NCI-H1436 treated with DMSO at 0.1 percent for 48 hours (cell line): ENCODE measurements at places on chromosomes 2 and 18.

DNA sequence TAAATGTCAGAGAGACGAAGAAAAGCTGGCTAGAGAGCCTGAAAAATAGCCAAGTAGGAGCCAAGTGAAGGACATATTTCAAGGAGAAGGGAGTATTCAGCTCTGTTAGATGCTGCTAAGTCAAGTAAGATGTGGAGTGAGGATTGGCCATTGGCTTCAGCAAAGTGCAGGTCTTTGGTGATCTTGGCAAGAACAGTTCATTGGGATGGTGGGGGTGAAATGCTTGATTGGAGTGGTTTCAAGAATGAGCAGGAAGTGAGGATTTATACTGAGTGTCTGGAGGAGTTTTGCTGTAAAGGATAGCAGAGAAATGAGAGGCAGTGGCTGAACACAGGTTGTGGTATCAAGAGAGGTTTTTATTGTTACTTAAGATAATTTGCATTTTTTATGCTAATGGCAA is 139.7 kb downstream of the PRPF40A start:
- DNase-seq, result no peak

DNA sequence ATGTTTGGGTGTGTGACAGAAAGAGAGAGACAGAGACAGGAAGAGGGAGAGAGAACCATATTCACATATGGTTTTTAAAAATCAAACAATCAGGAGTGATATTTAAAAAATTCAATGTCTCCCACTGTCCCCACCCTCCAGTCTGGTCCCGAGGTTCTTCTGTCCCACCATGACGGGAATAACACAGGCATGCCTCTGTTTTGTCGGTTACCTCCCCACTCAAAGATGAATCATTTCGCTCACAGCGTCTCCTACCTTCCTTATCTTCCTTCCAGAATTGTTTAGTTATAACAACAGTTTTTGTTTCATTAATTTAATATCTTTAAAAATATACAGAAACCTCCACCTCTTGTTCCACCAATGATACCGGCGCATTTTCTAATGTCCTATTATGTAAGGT is 113.0 kb downstream of the KCNF1 start:
- DNase-seq, result no peak

DNA sequence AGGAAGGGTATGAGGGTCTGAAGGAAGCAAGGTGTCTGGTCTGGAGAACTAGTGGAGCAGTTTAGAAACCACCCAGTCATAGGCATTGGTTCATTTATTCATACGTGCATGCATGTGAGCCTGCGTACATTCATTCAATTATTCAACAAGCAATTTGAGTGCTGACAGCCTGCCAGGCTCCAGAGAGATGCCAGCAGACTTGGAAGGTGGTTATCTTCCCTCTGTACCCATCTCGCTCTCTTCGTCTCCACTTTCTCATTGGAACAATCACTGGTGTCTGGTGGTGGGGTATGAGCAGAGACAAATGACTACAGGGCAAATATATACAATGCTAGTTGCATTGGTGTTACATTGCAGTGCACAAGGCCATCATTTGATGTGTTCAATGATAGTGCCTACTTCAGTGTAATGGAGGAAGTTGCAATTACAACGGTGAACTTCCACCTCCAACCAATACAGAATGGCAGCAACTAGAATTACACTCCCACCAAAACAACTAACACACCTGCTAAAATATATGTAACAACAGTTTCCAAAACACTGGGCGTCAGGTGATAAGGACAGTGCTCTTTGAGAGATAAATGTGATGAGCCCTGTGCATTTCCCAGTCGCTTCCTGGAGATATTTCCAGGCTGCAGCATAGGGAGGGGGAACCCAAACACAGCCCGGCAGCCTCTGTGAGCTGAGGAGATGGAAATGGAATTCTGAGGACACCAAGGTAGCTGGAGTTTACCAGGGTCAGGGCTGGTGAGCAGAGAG is 32.6 kb upstream of the CNGA3 start:
- DNase-seq, result no peak

- no peak for DNase-seq
Measured at GRCh38 chr2:37648331-37649011, 23.0 kb downstream of the CDC42EP3 start.

GRCh38 chr2:10371441-10372196 is 68.9 kb downstream of the HPCAL1 start:
- no peak for DNase-seq

DNA sequence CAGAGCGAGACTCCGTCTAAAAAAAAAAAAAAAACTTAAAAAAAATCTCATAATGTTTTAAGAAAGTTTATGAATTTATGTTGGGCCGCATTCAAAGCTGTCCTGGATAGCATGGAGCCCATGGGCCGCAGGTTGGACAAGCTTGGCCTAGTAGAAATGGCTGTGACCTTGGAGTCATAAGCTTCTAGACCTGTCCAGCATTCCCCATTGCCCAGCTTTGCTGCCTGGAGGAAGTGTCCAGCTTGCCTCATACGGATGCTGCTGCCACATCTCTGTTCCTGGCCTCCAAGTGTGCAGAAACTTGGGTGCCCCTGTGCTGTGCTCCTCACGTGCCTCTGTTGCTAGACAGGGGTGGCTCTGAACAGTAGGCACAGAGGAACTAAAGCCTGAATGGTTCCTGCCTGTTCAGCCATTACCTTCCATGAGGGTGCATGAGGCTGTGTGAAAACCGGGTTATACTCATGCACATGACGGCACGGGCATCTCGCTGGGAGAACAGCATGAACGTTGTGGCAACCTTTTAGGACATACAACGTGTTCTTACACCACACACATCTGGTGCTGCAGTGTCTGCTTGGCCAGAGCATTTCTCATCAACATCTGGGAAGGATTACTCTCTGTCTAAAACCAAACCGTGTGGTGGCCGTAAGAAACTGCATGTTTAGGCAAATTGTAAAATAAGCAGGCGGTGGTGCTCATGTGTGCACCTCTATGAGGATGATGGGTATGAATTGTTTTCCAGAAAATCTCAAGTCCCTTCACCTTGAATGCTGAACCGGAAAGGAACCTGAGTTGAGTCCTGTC is 38.2 kb downstream of the FHOD3 start:
- DNase-seq, result no peak

DNA sequence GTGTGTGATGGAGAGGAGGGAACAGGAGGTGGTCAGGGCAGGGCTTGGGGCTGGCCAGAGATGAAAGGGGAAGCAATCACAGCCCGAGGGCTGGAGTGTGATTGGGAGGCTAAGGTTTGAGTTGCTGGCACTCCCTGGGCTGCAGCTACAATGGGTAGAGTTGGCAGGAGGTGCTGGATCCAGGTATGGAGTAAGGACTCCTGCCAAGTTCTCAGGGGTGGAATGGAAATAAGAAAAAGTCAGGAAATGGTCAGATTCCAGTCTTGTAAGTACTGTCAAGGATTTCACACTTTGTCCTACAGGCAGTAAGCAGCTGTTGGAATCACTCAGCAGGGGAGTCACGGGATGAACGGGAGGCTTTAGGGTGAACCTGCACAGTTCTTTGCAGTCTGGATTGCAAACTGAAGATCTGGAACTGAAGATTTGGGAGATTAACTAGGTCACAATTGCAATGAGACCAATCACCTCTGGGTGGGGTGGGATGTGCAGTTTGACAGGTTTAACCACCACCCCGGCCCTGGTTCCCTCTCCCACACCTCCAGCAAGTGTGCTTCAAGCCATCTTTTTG is 10.9 kb upstream of the INPP5D start:
- DNase-seq, result no peak

DNA sequence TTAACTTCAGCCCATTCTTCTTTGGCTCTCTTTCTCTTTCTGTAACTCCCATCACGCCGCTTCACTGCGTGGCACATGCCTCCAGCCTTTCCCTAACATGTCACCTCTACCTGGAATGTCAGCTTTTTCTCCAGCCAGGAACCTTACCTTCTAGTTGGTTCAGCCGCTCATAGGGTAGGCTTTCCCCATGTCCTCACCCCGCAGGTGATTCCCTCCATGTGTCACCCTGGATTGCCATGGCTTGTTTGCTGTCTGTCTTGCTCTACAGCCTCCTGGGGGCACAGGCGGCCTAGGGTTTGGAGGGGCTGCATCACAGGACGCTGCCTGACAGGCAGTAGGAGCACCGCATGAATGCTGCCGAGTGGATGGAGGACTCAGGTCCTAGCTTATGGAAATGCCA is 39.2 kb downstream of the ARHGEF4 start:
- DNase-seq, result no peak

GRCh38 chr2:23602116-23602515 is 217.1 kb downstream of the KLHL29 start:
- no peak for DNase-seq

GRCh38 chr18:54684784-54685183 is 93.7 kb downstream of the DYNAP start:
- DNase-seq, result no peak

- no peak for DNase-seq
Measured at GRCh38 chr2:117940436-117940835, 73.4 kb downstream of the CCDC93 start.

DNA sequence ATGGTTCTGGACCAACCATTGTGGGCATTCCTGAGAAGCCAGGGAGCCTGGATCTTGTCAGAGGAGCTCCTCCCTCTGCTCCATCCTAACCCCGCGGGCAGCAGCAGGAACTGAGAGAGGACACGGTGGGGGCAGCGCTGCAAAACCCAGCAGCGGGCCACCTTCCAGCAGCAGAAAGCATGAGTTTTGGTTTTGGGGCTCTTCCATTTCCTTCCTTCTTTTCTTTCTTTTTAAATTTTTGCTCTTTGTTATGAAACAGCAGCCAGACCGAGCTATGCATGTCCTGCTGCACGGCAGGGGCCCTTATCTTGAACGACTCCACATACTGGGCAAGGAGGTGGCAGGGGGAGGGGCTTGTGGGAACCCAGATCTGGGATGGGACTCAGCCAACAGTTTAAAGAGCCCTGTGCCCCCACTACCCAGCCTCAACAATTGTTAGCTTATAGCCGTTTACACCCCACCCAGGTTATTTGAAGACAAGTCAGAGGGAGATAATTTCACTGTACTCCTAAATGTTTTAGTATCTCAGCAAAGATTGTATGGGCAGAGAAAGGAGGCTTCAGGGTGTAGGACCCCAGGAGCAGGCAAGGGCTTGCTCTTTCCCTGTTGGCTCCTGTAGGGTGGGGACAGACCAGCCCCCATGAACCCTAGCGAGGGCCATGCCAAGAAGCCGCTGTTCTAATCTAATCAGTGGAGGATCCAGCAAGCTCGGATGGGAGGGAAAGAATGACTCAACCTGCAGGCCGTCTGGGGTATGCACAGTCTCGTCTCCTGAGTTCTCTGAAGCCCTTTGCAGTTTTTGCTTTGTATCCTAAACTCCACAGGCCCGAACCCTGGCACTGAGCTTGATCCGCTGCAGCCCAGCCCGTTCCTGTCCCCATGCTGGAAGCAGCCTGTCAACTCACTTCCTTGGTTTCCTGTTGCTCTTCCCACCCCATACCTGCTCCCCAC is 75.3 kb downstream of the LRRFIP1 start:
- no peak for DNase-seq

DNA sequence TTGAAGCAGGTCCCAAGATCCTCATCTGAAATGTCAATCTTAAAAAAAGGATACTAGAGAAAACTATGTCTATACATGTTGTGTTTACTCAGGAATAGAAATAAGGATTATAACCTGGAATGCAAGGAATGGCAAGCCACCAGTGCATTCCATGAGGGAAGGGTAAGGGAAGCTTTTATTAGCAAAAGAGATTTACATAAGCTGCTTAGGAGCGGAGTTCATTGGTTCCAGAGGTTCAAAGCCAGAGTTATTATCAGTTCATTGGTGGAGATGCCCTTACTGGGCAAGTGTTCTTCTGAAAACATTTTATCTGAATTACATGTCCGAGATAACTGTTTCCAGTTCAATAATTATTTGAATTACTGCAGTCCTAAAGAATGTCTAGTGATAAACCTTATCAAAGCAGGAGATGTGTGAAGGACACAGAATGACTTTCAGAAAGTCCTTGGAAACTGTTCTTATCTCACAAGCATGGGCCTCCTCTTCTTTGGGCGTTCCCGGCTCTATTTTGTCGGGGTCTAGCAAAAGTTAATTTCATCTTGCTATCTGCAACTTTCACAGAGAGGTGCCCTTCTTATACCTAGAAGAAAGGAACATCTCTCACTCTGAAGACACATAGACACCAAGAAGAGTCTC is 23.5 kb downstream of the COMMD1 start:
- DNase-seq, result no peak

GRCh38 chr2:229914171-229914570 is 7.6 kb downstream of the TRIP12 start:
- no peak for DNase-seq

- no peak for DNase-seq
Measured at GRCh38 chr2:4873876-4874593, 818.1 kb upstream of the SOX11 start.

DNA sequence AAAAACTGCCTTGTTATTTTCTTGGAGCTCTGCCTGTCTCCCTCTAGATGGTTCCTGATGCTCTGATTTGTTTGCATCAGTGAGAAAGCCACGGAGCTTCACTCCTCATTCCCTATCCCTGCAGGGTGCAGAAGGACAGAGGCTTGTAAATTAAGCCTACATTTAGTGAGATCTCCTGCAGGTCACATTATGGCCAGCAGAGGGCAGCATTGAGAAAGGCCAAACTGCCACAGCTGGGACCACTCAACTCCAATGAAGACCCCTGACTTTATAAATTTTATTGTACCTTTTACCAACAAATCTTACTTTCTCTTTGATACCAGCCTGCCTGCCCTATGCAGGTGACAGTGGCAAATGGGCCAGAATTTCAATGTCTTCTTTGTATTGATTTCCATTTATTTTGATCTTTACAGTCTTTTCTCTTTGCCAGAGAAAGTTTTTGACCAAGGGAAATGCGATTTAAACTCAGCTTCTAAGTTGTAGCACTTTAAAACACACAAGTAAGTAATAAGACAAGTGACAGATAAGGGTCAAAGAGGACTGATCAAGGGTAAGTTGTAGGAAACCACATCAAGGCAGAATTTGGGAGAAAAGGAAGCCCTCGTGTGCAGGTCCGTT is 1029.1 kb upstream of the KLHL29 start:
- DNase-seq, result no peak

- no peak for DNase-seq
Measured at GRCh38 chr18:59633961-59634485, 63.2 kb downstream of the CCBE1 start.

- no peak for DNase-seq
Measured at GRCh38 chr18:3458378-3458777, 8.4 kb downstream of the TGIF1 start.

- no peak for DNase-seq
Measured at GRCh38 chr2:38740851-38741731, 10.1 kb downstream of the SRSF7 start.

GRCh38 chr2:142642650-142643049 is 234.8 kb upstream of the KYNU start:
- DNase-seq, result no peak

- no peak for DNase-seq
Measured at GRCh38 chr18:24049142-24049541, 34.6 kb downstream of the TTC39C start.

- DNase-seq, result no peak
Measured at GRCh38 chr2:74887960-74888700, 54.2 kb downstream of the HK2 start.
